ENCODE measurements at places on chromosomes 1 and 21.
A peak's percentile ranks its signal among the peaks of the same experiment; 100 is the strongest.

DNA sequence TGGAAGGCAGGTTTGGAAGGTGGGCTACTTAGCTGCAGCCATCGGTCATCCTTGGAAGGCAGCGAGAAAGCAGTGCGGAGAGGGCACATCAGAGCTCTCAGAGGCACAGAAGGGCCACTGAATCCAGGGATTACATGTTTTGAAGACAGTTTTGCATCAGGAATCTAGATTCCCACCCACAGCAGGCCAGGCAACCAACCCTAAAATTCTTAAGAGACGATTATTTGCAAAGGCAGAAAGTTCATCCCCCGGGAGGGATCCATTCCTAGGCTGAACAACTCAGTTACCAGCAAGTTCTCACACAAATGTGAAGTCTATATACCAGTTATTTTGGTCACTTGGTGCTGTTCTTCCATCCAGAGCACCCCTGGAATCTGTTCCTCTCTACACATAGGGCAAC lies 457.3 kb upstream of the VAMP3 start:
- DNase-seq: no peak

DNA sequence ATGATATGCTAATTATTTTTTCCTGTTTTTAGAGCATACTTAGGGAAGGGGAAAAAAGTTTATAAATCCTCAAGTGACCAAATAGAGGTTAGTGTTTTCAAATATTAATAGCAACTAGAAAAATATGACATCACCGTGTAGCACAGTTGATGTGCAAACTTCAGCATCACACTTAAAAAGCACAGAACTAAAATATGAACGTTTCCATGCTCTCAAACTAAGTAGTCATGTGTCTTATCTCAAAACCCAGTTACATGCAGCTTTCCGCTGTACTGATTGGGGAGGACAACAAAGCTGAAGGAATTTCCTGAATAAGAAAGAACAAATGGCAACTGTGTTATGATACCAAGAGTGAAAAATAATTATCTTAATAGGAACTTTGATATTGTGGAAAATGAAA lies 903.7 kb downstream of the ADGRL2 start:
- no peak for DNase-seq

DNA sequence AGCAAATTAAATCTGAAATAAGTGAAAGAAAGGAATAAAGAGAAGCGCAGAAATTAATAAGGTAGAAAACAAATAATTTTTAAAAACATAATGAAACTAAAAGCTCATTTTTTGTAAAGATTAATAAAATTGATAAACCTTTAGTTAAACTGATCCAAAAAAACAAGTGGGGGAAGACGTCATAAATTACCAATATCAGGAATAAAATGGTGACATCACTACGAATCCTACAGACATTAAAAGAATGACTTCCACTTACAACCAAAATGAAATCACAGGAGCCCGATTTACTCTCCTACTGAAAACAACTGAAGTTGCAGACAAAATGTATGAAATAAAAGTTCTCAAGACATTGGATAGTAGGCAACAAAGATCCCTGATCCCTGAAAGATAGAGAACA lies 68.1 kb upstream of the IFFO2 start:
- DNase-seq: no peak

DNA sequence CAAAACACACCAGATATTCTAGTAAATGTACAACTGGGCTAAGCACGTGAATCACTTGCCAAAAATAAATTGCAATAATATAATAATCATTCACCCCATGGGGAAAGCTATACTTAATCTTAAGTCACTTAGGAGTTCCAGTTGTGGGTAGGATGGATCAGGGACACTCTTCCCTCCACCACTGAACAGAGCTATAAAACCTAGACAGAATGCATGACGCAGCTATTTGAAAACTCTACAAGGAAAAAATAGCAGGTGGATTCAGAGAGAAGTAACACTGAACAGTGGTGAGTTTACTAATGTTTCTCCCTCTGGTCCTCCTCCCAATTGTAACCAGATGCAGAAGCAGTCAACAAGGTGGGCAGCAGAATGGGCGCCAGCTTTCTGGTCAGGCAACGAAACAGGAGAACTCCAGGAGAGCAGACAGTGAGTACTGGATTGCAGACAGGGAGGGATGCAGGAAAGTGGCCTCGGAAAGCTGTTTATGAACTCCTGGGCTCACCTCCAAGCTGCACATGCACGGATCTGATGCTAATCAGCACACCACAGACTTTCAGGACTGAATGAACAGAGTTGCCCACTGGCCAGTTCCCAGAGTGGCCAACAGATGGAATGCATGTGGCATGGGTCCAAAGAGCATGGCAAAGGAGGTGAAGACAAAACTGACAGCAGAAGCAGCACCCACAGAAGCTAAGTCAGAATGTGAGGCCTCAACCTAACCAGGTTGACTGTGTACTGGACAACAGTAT lies 41.4 kb downstream of the TARBP1 start:
- no peak for DNase-seq

DNA sequence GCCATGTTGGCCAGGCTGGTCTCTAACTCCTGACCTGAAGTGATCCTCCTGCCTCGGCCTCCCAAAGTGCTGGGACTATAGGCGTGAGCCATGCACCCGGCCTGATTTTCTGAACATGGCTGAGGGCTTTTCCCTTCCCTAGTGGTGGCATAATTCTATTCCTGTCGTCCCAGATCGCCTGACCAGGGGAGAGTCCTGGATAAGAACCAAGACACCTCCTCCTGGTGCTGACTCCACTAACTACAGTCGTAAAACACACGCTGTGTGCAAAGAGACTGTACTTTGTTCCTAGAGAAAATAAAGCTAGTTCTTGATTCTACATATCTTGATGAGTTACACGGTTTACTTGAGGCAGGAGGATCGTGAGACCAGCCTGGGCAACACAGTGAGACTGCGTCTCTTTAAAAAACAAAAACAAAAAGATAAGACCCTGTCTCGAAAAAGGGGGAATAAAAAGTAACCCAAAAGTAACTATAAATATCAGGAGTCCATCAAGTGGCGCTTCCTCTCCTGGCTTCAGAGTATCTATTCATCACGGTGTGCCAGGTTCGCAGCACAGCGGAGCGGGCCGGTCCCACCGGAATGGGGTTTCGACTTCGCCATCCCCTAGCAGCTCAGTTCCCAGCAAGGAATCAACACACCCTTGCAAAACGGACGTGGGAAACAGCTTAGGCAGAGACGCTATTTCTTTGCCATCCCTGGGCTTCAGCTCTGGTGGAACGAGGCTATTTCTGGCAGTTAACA lies 973 bp downstream of the SDF4 start:
- peak; percentile 16 for DNase-seq

DNA sequence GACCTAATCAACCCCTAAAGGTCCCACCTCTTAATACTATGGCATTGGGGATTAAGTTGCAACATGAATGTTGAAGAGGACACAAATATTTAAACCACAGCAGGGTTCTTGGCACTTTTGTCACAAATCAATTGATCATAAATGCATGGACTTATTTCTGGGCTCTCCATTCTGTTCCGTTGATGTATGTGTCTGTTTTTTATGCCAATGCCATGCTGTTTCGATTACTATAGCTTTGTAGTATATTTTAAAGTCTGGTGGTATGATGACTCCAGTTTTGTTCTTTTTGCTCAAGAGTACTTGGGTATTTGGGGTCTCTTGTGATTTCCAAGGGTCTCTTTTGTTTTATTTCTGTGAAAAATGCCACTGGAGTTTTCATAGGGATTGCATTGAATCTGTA lies 34.7 kb upstream of the PLA2G2A start:
- no peak for DNase-seq

GRCh38 chr1:87929906-87930305 lies 601.2 kb downstream of the LMO4 start:
- no peak for DNase-seq

GRCh38 chr1:218165701-218166114 lies 119.4 kb upstream of the RRP15 start:
- DNase-seq: no peak

DNA sequence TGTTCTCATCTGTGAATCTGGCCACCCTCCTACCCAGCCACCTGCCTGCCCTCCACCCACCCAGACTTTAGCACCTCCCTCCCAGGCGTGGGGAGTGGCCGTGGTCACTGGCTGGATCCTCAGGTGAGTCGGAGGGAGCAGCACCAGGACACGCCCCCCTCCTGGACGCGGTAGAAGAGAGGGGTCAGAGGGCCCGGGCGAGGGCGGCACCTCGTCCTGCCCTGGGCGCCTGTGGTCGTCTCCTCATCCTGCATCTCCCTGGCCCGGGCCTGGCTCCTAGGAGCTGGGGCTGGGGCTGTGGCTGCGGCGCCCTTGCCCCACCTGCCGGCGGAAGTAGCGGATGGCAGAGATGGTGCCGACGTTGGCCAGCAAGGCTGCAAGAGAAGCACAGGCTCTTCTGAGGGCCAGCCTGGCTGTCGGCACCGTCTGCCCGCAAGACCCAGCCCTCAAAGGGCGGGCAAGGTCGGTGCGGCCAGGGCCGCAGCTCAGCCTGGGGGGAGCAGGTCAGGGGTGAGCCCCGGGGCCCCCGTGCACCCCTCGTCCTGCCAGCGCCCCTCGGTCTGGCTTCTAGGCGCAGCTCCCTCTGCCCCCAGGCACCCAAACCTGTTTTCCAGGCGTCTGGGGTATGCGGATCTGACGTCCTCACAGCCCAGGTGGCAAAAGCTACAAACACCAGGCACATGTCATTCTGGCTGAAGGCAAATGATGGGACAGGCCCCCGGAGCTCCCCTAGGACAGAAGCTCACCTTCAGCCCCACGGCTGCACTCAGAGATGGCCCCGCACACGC lies 5.8 kb downstream of the PERM1 start:
- DNase-seq: peak; percentile 64

- DNase-seq: no peak
These were observed 53.6 kb downstream of the PEX14 start for GRCh38 chr1:10528066-10529014.

DNA sequence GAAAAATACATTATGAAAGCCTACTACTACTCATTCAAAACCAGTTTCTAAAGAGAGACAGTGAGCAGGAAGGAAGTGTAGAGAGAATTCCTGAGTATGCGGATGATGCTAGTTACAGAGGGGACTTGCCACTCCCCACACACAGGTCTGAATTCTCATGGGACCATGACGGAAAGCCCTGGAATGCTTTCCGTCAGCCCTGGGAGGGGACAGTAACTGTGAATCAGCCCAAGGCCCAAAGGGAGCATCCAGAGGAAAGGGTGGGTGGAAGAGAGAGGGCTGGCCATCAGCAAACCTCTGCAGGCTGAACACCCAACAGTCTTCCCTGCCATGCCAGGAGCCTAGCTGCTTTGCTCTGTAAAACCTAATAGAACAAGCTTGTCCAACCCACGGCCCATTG lies 36.4 kb downstream of the RCSD1 start:
- no peak for DNase-seq

DNA sequence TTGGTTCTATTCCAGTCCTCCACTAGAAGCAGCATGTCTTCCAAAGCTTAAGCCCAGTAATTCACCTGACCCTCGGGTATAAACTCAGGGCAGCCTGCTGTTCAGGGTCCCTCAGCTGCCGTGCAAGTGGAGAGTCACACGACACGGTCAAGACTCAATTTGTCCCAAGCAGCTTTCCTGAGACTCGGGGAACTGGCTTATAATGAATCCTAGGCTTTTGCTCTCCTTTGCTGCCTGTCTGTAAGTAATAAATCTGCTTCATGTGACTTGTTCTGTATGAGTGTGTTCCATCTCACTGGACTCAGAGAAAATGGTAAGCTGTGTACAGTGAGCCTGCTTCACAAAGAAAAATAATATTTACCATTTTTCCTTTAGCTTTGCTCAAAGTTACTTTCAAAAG lies 119.8 kb downstream of the CYYR1 start:
- DNase-seq: no peak

GRCh38 chr1:20344738-20345137 lies 54.1 kb downstream of the VWA5B1 start:
- no peak for DNase-seq

DNA sequence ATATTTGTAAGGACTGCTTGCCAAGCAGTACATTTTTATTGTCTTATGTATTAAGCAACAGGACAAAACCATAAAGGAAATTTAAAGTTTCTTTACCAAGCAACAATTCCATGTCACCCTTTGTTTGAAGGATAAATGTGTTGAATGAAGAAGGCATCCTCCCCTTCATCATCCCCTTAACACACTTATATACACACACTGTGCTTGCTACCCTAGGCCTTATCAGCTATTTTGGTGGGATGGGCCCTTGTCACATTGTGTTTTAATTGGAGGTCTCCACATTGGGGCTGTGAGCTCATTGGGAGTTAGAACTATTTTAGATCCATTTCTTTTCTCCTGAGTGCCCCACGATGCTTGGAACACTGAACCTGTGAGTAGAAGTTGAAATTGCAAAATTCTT lies 1.9 kb downstream of the VANGL1 start:
- DNase-seq: no peak

DNA sequence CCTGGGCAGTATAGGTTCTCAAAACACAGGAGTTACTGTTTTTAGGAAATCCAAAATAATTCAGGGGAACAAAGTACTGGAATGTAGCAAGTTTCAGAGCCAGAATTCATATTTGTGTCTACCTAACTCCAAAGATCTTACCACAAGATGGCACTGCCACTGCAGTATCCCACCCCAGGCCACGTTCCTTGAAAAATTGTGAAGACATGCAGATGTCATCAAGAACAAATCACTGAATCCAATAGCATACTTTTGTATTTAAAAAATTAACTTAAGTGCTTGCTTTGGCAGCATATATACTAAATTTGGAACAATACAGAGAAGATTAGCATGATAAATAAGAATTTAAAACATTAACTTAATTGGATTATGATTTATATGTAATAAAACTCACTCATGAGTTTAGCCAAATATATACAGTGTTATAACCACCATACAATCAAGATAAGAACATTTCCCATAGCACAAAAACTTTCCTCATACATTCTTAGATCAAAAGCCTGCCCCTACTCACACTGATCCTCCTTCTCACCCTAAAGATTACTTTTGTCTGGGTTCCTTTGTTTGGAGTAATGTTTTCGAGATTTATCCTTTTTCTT lies 209.9 kb downstream of the FAF1 start:
- no peak for DNase-seq

DNA sequence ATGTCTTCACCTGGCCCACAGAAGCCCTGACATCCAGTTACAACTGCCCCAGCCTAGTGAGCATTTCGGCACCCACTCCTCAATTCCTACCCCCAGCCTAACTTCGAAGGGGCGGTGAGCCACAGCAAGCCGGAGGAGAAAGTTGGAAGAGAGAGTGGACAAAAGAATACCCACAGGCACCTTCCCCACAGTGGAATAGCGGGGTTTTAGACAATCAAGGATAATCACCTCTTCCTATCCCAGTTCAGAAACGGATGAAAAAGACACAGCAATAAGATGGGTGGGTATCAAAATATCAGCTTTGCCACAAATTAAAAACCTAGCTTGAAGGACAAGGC lies 1.3 kb upstream of the LSS start:
- DNase-seq: no peak

GRCh38 chr1:65991694-65992093 lies 199.0 kb downstream of the PDE4B start:
- no peak for DNase-seq

GRCh38 chr1:168112673-168113305 lies 23.9 kb downstream of the GPR161 start:
- no peak for DNase-seq

DNA sequence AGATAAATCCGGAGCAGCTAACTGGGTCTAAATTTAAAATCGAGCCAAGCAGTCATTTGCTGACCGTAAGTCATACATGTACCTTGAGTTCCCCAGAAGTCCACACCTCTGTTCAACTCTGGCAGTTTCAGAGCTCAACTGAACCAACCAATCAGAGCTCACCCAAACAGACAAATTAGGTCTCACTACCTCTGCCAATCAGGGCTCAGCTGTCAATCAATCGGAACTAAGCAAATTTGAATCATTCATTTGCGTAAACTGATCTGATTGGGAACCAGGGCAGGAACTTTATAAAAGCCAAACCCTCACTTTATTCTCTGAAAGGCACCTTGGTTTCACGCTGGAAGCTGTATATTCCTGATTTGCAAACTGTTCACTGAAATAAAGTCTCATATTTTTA lies 11.2 kb upstream of the ACBD6 start:
- DNase-seq: no peak
